ENCODE measurements at places on chromosomes 6 and 20. TPM values are rescaled to one million over a fixed set of nuclear protein-coding genes. Genes with fewer than 3 reads are reported as not detected.

The LHFPL5 gene
- total RNA-seq: not detected

The FOXF2 gene
- not detected for total RNA-seq

The POU3F2 gene
- total RNA-seq: not detected

The TMEM200A gene
- 0.34 TPM for total RNA-seq

The SPAG4 gene
- 9.4 TPM for total RNA-seq

The BPI gene
- total RNA-seq: not detected

DNA sequence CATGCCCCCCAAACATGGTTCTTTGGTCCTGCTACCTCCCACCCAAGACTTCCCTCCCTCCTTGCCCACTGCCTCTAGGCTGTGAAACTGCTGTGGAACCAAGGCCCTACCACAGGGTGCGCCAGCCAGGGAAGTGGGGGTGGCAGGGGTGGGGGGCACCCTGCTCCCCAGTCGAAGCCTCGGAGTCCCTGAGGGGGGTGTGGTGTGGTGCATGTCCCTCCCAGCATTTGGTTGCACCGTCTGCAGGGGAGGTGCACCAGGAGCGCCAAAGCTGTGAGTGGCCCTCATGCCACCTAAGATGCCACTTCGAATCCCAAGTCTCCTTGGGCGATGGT, 1.8 kb downstream of the RGS19 start:
- H3K27me3 ChIP-seq: no peaks in the 10 kb centered on the region
- H3K36me3 ChIP-seq: peaks cover 3% of the 10 kb centered on the region
- no peak for DNase-seq
- peak overlapping the region; percentile 92 for H3K27ac ChIP-seq

DNA sequence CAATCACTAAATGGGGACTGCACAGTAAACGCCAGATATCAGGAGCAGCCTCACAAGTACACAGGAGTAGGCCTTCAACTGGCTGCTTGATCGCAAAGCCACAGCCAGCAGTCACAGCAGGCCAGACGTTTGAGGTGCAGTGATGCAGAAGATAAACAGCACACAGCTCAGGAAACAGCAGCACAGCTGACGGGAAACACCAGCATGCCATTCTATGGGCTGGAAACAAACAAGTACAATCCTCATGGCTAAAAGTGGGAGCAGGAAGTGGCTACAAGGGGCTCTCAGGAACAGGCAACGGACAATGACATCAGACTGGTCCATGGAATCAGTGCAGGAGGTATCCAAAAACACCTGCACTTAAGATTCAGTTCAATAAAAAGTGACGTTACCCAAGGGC, 111.0 kb downstream of the DTNBP1 start:
- H3K27me3 ChIP-seq: no peaks in the 10 kb centered on the region
- DNase-seq: no peak
- no peaks in the 10 kb centered on the region for H3K36me3 ChIP-seq

DNA sequence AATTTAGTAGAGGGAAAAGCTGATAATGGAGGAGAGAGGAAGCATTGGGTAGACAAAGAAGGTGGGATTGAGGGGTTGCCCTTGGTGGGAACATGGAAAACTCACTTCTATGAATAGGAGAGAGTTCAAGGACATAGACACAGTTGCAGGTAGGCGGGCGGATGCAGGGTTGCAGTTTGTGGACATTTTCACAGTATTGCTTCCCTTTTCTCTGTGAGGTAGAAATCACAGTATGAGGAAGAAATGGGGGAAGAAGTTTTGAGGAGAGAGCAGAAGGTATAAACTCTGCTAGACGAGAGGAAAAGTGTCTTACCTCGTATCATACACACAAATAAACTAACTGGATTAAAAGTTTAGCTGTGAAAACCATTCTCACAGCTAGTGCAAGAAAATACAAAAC, 200.7 kb upstream of the ECI2 start:
- H3K27ac ChIP-seq: no peak overlapping the region
- H3K4me3 ChIP-seq: no peak overlapping the region
- no peak for DNase-seq
- peaks cover 7% of the 10 kb centered on the region for H3K27me3 ChIP-seq
- no peaks in the 10 kb centered on the region for H3K4me1 ChIP-seq
- no peaks in the 10 kb centered on the region for H3K36me3 ChIP-seq

DNA sequence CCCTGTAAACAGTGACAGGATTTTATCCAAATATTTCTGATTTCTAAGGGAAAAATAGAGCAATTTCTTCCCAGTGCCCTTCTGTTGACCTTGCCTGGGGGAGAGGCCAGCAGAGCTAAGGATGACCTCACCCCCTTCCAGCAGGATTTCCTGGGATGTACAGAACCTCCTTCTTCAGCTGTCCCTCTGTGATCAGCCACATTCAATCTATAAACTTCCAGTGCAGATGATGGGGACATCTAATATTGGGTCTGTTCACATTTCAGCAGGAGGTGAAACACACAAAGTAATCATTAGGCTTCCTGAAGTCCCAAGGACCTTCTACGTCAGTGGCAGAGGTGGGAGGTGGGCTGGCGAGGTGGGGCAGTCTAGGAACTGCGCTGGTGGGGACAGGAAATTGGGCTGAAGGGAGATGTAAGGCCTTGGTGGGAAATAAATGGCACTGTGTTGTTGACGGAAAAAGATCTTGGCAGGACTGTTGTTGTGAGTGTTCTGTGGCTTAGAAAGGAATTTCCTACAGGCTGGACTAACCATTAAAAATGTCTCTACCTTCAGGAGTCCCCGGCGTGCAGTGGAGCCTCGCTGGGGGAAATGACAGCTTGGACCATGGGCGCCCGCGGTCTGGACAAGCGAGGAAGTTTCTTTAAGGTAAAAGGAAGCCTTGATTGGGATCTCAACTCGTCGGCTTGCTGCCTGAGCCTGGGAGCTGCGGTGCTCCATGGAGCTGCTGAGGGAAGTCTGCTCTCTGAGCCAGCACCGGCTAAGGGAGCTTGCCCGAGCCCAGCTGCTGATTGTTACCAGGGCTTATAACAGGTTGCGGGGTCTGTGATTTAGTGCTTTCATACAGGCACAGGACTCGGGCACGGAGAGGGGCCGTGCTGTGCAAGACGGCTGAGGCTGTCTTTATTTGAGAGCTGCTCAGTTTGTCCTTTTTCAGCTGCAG, 127.9 kb upstream of the NAA20 start:
- H3K27me3 ChIP-seq: peaks cover 15% of the 10 kb centered on the region
- H3K27ac ChIP-seq: no peak overlapping the region
- H3K36me3 ChIP-seq: no peaks in the 10 kb centered on the region
- DNase-seq: no peak

- H3K4me3 ChIP-seq: no peak overlapping the region
- peaks cover 19% of the 10 kb centered on the region for H3K27me3 ChIP-seq
- peaks cover 23% of the 10 kb centered on the region for H3K4me1 ChIP-seq
- no peak overlapping the region for H3K27ac ChIP-seq
- no peaks in the 10 kb centered on the region for H3K36me3 ChIP-seq
- DNase-seq: peak; percentile 53
These were observed 5.9 kb downstream of the TMEM239 start for GRCh38 chr20:2822073-2822472.

DNA sequence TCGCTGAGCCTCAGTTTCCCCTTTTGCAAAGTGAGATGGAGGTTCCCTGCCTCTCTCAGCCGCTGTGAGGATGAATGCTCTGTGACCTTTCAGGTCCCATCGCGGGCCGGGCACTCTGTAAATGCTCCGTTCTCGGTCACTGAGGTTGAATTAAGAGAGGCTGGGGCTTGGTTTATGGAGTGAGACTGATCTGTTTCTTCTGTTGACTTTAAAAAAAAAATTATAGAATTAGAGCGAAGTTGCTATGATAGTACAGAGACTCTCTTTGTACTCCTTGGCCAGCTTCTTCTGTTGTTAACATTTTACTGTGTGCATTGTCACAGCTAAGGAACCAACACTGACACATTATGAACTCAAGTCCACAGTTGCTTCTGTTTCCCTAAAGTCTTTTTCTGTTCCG, 64.4 kb downstream of the ADNP start:
- DNase-seq: no peak
- no peaks in the 10 kb centered on the region for H3K27me3 ChIP-seq
- H3K4me3 ChIP-seq: no peak overlapping the region
- no peak overlapping the region for H3K27ac ChIP-seq
- no peaks in the 10 kb centered on the region for H3K36me3 ChIP-seq

- DNase-seq: no peak
- no peaks in the 10 kb centered on the region for H3K27me3 ChIP-seq
- no peaks in the 10 kb centered on the region for H3K36me3 ChIP-seq
- no peaks in the 10 kb centered on the region for H3K4me1 ChIP-seq
These were observed 72.1 kb upstream of the HDGFL1 start for GRCh38 chr6:22497276-22497675.

GRCh38 chr20:59214606-59215547, 51.3 kb downstream of the ZNF831 start:
- no peak overlapping the region for H3K27ac ChIP-seq
- no peaks in the 10 kb centered on the region for H3K27me3 ChIP-seq
- peaks cover 6% of the 10 kb centered on the region for H3K4me1 ChIP-seq
- no peak for DNase-seq

DNA sequence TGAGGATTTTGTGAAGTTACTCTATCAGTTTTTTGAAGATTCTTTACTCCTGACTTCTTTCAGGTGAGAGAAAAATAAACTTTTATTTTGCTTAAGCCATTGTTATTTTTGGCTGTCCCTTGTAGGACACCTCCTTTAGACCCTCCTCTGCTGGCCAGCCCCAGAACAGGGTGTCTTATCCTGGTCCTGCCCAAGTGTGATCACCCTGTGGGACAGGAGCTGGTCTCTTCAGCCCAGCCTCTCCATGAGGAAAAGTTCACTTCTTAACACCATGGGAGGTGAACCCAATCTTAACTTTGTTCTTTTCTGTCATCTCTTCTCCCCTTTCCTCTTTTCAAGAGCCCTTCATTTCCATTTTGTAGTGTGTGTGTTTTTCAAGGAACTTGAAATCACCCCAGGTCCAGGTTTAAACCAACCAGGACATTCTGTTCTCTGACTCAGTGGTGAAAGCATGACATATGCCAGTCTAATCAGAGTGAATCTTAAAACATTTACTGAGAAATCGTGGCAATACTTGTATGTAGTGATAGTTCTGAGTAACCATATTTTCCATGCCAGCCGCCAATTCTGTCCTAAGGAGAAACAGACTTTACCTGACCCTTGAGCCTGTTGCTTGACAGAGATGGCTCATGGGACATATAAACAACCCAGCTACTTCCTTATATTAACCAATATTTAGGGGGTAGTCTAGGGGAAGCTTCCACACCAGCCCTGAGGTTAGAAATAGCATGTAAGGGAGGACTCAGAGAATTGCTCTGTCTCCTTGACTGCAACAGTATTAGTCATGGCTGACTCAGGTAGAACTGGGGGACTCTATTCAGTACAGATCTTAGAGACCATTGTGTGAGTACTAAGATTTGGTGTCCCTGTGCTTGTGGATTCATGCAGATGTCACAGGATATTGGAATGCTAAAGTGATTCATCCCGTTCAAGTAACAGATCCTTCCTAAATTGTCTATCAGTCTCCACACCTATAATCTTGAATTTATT, 48.8 kb downstream of the FLRT3 start:
- H3K4me1 ChIP-seq: no peaks in the 10 kb centered on the region
- no peaks in the 10 kb centered on the region for H3K36me3 ChIP-seq
- no peaks in the 10 kb centered on the region for H3K27me3 ChIP-seq
- no peak overlapping the region for H3K4me3 ChIP-seq
- DNase-seq: no peak
- H3K27ac ChIP-seq: no peak overlapping the region

DNA sequence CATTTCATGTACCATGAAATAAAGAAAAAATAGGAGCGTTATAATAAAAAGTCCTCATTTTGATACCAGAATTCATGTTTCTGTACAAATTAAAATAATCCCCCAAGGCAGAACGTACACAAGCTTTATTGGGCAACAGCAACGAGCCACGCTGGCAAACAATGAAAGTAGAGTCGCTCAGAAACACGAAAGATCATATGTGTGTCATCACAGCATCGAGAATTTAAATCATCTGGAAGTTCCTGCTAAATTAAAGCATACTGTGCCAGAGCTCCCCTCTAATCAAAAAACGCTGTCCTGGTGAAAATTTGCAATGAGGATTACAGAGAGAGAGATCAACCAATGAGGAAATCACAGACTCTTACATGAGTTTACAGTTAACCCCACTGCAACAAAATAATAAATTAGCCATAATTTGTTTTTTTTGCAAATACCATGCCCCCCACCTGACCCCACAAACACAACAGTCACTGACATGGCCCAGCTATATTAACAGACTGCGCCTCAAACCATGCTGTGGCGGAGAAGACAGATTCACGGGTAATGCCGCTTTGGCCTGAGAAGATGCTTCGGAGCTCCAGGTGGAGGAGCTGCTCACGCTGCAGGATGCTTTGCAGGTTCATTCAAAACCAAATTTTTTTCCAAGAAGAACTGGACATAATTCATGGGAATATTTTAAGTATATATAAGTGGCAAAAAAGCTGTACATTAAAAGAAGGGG, 54.3 kb upstream of the NFATC2 start:
- no peaks in the 10 kb centered on the region for H3K36me3 ChIP-seq
- DNase-seq: no peak
- no peak overlapping the region for H3K27ac ChIP-seq
- H3K4me3 ChIP-seq: no peak overlapping the region

- DNase-seq: no peak
- no peaks in the 10 kb centered on the region for H3K36me3 ChIP-seq
- no peak overlapping the region for H3K27ac ChIP-seq
These were observed 185.3 kb downstream of the OGFRL1 start for GRCh38 chr6:71473926-71474325.

DNA sequence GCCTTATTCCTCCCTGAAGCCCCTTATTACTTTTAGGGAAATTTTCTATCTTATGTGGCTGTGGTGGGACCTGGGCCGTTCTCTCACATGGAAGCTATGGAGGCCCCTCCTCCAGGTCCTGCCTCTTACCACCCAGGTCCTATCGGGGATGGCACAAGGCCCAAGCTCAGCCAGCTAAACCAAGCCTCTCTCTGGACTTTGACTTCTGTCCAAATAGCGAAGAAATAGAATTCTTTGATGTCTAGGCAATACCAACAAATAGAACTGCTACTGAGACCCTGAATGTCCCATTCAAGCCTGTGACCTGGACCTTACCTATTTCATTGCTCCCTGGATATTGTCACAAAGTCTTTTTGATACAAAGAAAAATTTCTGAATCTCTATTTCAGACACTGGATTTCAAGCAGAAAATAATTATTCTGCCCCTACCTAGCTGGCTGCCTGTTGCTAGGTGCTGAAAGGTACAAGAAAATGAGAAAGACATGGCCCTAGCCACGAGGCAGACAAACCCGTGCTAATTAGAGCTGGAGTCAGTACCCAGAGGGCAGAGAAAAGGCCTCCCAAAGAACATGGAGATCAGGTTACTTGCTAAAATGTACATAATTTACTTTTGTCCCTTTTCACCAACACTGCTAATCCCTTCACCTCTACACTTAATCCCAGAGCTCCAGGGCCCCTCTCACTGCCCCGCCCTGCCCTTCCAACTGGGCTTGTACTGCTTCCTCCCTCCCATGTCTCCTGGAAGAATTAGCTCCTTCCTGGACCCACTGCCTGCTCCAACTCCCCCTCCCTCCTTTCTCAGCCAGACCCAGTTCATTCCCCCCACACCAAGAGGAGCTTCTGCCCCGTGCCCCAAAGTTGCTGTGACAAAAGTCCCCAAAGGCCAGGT, 15.5 kb upstream of the NNAT start:
- no peak for DNase-seq
- no peaks in the 10 kb centered on the region for H3K4me1 ChIP-seq
- H3K27me3 ChIP-seq: no peaks in the 10 kb centered on the region
- H3K4me3 ChIP-seq: no peak overlapping the region
- peaks cover 3% of the 10 kb centered on the region for H3K36me3 ChIP-seq
